ENCODE measurements at places on chromosomes 1 and 21. TPM values are rescaled to one million over a fixed set of nuclear protein-coding genes. Genes with fewer than 3 reads are reported as not detected.

- H3K27me3 ChIP-seq = no peaks in the 10 kb centered on the region
- no peak for DNase-seq
- H3K27ac ChIP-seq = no peak overlapping the region
- no peak overlapping the region for H3K4me3 ChIP-seq
- H3K4me1 ChIP-seq = no peaks in the 10 kb centered on the region
Observed at GRCh38 chr1:209063767-209064659, 519.5 kb upstream of the CAMK1G start.

DNA sequence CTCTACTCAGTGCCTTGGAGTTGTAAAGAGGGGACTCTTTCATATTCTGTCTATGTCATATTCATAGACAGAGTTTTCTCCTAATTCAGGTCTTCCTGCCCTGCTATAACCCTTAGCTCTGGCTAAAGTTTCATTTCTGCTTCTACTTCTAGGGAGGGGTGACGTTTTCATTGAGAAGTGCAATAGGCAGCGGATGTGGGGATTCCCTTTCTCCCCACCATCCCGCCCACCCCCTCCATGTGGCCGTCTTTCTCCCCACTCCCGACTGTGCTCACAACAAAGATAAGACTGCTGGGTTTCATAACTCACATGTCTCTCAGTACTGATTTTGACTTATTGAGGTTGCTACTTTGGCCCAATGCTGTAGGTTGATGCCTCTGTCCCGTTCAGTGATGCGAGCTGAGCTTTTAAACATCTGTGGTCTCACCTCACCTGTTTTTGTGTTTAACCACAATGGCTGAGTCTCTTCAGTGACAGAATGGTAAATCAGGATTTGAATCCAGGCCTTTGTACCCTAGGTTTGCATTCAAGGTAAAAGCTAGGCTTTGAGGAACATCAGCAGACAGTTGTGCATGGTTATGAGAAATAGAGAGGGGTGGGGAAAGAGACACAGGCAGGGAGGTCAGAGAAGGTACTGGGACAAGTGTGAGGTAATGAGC lies 7.8 kb upstream of the KIF14 start:
- peak overlapping the region; percentile 64 for H3K27ac ChIP-seq
- H3K27me3 ChIP-seq = no peaks in the 10 kb centered on the region
- peak overlapping the region; percentile 56 for H3K4me3 ChIP-seq
- no peaks in the 10 kb centered on the region for H3K36me3 ChIP-seq
- H3K4me1 ChIP-seq = peaks cover 31% of the 10 kb centered on the region
- DNase-seq = no peak

Gene RXRG
- not detected for total RNA-seq

DNA sequence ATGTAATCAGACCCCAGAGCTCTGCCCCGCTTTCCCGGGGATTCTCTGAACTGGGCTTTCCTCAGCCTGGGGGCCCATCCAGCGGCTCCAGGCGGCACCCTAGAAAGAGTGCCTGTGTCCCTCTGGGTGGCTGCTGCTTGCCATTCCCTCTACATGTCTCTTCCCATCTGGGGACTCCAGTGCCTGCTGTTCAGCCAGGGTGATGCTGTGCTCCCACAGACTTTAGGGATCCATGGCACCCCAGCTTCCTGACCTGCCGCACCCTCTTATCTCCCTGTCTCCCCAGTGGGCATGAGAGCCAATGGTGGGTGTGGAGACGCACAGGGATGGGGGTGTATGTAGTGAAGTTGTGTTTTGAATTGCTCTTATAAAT lies 16.2 kb downstream of the TRAPPC10 start:
- peaks cover 22% of the 10 kb centered on the region for H3K36me3 ChIP-seq
- no peak for DNase-seq
- no peak overlapping the region for H3K4me3 ChIP-seq
- H3K27ac ChIP-seq = no peak overlapping the region
- H3K4me1 ChIP-seq = peaks cover 40% of the 10 kb centered on the region
- no peaks in the 10 kb centered on the region for H3K27me3 ChIP-seq

DNA sequence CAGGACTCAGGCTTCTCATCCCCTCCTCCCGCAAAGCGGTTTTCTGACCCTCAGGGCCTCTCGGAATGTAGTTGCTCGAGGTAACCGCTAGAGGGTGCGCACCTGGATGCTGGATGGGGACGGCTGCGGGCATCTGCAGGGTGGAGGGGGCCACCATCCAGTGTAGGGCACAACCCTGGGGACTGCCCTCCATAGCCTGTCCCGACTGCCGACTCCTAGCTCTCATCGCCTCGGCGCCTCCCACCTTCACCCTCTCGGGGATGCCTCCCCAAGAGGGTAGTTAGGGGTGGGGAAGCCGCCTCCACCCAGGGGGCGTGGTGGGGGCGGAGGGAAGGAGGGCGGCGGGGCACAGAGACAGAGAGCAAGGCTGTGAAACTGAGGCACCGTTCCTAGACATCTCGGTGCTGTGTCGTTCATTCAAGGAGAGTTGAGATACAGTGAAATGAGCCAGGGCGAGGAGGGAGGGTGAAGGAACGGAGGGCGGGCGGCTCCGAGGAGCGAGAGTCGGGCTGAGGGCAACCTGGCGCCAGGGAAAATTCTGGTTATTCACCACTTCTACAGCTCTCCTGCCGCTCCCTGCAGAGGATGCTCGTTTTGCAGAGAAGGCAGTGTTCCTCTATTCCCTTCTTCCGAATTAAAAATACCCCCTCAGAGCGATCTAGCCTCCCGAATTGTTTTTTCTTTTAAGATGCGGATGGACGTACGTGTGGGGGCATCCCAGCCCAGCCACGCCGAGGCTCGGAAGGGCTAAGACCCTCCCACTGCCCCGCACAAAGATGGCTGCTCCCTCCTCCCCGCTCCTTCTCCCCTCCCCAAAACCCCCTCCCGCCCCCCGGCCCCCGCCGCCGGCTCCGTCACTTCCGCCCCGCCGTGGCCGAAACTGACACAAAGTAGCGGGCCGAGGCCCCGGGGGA lies at the start of gene ATP8B2:
Gene ATP8B2, plus strand, starts transcription at position 857 of the 914 bp plus-strand sequence. CDS start 2,617 bp downstream, outside the sequence.
- peak within 1 kb of the TSS; percentile 97 for H3K4me3 ChIP-seq
- DNase-seq = peak; percentile 80
- peak within 1 kb of the TSS; percentile 90 for H3K27ac ChIP-seq

Gene SAMSN1
- total RNA-seq = 125 TPM

Gene SLC44A3
- total RNA-seq = 0.42 TPM

DNA sequence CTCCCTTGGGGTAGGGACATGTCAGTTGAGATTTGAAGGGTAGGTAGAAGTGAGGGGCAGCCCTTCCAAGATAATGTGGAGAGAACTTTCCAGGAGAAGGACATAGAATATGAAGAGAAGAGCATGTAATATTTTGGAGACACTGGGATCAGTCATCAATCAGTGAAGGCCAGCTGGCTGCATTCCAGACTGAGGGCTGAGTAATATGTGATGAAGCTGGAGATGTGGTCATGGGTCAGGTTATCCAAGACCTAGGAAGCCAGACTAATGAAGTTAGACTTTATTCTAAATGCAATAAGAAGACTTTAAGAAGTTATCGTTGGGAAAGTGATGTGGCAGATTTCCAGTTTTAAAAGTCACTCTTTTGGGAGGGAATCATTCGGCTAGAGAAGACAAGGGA lies 262.0 kb downstream of the HMCN1 start:
- H3K27ac ChIP-seq = no peak overlapping the region
- no peak overlapping the region for H3K4me3 ChIP-seq
- no peak for DNase-seq
- no peaks in the 10 kb centered on the region for H3K27me3 ChIP-seq

GRCh38 chr1:11684070-11684469 lies 3.1 kb upstream of the MAD2L2 start:
- H3K27ac ChIP-seq = no peak overlapping the region
- peaks cover 31% of the 10 kb centered on the region for H3K27me3 ChIP-seq
- no peak overlapping the region for H3K4me3 ChIP-seq
- DNase-seq = no peak
- H3K4me1 ChIP-seq = peaks cover 13% of the 10 kb centered on the region
- peaks cover 4% of the 10 kb centered on the region for H3K36me3 ChIP-seq

- H3K27me3 ChIP-seq = peaks cover 51% of the 10 kb centered on the region
- DNase-seq = peak; percentile 50
- H3K4me1 ChIP-seq = peaks cover 11% of the 10 kb centered on the region
- no peak overlapping the region for H3K27ac ChIP-seq
- no peaks in the 10 kb centered on the region for H3K36me3 ChIP-seq
Observed at GRCh38 chr1:3652548-3653285, 401 bp downstream of the TP73 start.

Gene AMIGO1
- 8.2 TPM for total RNA-seq

GRCh38 chr1:234726359-234726943 lies 116.5 kb upstream of the IRF2BP2 start:
- H3K27ac ChIP-seq = peak overlapping the region; percentile 94
- peaks cover 5% of the 10 kb centered on the region for H3K36me3 ChIP-seq
- H3K4me1 ChIP-seq = peaks cover 67% of the 10 kb centered on the region
- peak overlapping the region; percentile 29 for H3K4me3 ChIP-seq

DNA sequence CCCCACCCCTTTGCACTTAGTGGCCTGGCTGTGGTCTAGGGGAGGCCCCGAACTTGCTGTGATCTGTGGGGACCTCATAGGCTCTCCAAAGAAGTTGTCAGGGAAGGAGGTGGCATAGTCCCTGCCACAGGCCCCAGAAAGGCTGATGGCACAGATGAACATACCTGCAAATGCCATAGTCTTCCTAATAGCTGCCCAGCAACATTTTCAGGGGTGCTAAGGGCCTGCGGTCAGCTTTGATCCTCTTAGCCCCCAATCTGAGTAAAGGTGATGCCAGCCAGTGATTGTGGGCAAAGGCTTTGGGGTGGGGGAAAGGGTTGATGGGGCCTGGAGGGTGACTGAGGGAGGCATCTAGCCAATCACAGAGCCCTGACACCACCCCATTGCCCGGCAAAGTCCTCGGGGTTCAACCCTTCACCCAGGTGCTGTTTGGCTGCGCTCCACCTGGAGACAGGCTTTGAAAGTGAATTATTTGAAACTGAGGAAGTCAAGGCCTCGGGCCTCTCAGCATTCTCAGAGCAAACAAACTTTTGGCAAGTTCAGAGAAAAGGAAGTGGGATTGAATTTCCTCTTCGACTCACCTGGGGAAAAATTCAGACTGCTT lies 35.8 kb downstream of the PAX7 start:
- no peak overlapping the region for H3K27ac ChIP-seq
- peaks cover 7% of the 10 kb centered on the region for H3K4me1 ChIP-seq
- H3K36me3 ChIP-seq = no peaks in the 10 kb centered on the region
- no peak for DNase-seq

- H3K27me3 ChIP-seq = peaks cover 28% of the 10 kb centered on the region
- no peak for DNase-seq
- H3K4me1 ChIP-seq = peaks cover 7% of the 10 kb centered on the region
- no peak overlapping the region for H3K27ac ChIP-seq
Observed at GRCh38 chr1:153466908-153467307, 6.5 kb upstream of the S100A7 start.

Gene LCE6A
- total RNA-seq = not detected

GRCh38 chr1:168419736-168420135 lies 124.1 kb downstream of the XCL2 start:
- no peak overlapping the region for H3K4me3 ChIP-seq
- peaks cover 16% of the 10 kb centered on the region for H3K4me1 ChIP-seq
- peaks cover 7% of the 10 kb centered on the region for H3K36me3 ChIP-seq
- H3K27ac ChIP-seq = no peak overlapping the region

DNA sequence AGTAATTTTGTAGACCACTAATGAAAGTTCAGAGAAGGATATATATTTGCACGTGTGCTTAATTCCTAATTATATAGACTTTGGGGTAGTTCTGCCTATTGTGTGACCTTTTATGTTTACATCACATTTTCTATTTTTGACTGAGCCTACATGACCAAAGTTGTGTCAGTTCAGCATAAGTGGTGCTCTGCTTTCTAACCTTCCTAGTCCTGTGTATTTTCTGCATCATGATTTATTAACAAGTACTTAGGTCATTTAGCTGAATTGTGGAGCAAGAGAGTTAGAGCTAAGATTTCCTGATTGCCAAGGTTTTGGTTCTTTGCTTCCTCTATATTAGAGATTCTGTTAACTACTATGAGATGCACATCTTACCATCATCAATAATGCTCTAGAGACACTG lies 176.0 kb downstream of the C1orf21 start:
- peaks cover 5% of the 10 kb centered on the region for H3K27me3 ChIP-seq
- H3K4me3 ChIP-seq = no peak overlapping the region
- DNase-seq = no peak
- H3K36me3 ChIP-seq = no peaks in the 10 kb centered on the region
- H3K4me1 ChIP-seq = no peaks in the 10 kb centered on the region

DNA sequence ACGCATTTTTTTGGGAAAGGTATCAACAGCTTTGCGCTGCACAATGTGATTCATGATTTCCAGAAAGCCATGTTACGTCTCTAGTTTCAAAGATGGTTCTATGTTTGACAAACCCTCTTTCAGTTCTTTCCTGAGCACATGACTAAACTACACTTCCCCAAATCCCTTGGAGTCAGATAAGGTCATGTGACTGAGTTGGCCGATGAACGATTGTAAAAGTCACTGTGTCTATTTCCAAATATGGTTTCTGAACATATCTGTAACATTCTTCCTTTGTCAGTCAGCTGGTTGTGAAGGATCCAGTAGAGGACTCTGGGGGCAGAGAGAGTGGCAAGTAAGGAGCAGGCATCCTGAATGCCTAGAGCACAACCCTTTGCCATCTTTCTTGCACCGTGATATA lies 35.4 kb downstream of the TMPRSS15 start:
- H3K36me3 ChIP-seq = no peaks in the 10 kb centered on the region
- no peaks in the 10 kb centered on the region for H3K27me3 ChIP-seq
- no peak overlapping the region for H3K4me3 ChIP-seq
- DNase-seq = no peak

GRCh38 chr1:8397511-8397910 lies 79.6 kb downstream of the SLC45A1 start:
- no peak for DNase-seq
- peak overlapping the region; percentile 39 for H3K4me3 ChIP-seq
- H3K4me1 ChIP-seq = peaks cover 43% of the 10 kb centered on the region

DNA sequence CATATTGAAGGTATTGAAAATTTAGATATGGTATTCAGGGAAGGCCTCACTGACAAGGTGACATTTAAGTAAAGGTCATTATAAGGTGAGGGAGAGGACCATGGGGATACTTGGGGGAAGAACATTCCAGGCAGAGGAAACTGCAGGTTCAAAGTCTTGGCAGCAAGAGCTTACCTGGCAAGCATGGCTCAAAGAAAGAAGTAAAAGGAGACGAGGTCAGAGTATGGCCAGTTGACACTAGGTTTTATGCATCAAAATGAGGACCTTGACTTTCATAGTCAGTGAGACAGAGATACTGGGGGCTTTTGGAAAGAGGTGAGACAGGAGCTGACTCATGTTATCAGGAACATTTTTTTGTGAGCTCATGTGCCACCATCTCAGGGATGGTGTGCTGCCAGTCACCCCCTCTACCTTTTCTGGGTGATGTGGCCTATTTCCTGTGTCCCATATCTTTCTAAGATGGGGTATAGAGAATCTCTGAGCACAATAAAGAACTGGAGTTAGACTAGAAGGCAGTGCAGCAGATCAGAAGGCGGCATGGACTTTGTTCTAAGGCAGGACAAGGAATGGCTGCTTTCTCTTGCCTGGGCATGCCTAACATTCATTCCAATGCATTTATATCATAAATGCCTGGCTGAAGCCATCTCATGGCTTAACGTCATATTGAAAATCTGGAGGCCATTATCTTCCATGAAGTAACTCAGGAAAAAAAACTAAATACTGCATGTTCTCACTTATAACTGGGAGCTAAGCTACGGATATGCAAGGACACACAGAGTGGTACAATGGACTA lies 406.7 kb downstream of the NTNG1 start:
- peaks cover 2% of the 10 kb centered on the region for H3K27me3 ChIP-seq
- no peak overlapping the region for H3K27ac ChIP-seq
- no peaks in the 10 kb centered on the region for H3K4me1 ChIP-seq
- DNase-seq = no peak
- H3K4me3 ChIP-seq = no peak overlapping the region
- H3K36me3 ChIP-seq = no peaks in the 10 kb centered on the region

GRCh38 chr1:119032986-119033385 lies 44.8 kb upstream of the TBX15 start:
- H3K27ac ChIP-seq = no peak overlapping the region
- no peaks in the 10 kb centered on the region for H3K4me1 ChIP-seq
- no peaks in the 10 kb centered on the region for H3K27me3 ChIP-seq
- H3K36me3 ChIP-seq = peaks cover 14% of the 10 kb centered on the region

All from activated naive CD8-positive, alpha-beta T cell treated with anti-CD3 and anti-CD28 coated beads, Interleukin-2, amount 10 ng/mL, durations not matched to agents 7 days and 5 days (primary cell).